SJSA1 (cell line): ENCODE measurements at places on chromosomes 5 and 9. TPM values are rescaled to one million over a fixed set of nuclear protein-coding genes. Genes with fewer than 3 reads are reported as not detected.

The PRRT1B gene
- not detected in 2 replicates for total RNA-seq

The ORM1 gene
- not detected in 2 replicates for total RNA-seq

- no peaks in the 10 kb centered on the region for H3K36me3 ChIP-seq
- H3K27ac ChIP-seq: peak overlapping the region; percentile 89
- no peak overlapping the region for H3K4me3 ChIP-seq
- no peaks in the 10 kb centered on the region for H3K27me3 ChIP-seq
Observed at GRCh38 chr9:82331079-82331478, 342.5 kb downstream of the SPATA31D1 start.

GRCh38 chr9:137115394-137116026, 977 bp upstream of the DPP7 start:
- no peak overlapping the region for H3K4me3 ChIP-seq
- peaks cover 11% of the 10 kb centered on the region for H3K27me3 ChIP-seq

- no peaks in the 10 kb centered on the region for H3K36me3 ChIP-seq
- no peaks in the 10 kb centered on the region for H3K27me3 ChIP-seq
- H3K4me1 ChIP-seq: no peaks in the 10 kb centered on the region
- no peak overlapping the region for H3K27ac ChIP-seq
- H3K4me3 ChIP-seq: no peak overlapping the region
Observed at GRCh38 chr5:179150011-179150410, 89.8 kb downstream of the ZNF354C start.

DNA sequence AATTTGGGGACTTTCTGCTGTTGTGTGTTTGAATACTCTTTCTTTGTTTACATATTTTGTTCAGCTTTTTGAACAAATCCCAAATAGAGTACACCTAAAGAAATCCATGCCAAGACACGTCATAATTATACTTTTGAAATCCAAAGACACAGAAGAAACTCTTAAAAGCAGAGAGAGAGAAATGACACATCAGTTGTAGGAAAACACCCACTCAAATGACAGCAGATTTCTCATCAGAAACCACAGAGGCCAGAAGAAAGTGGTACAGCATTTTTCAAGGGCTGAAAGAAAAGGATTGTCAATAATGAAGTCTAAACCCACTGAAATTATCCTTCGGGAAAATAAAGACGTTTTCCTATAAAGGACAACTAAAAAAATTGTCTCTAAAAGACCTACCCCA, 378.6 kb downstream of the GADD45G start:
- no peak for DNase-seq
- no peaks in the 10 kb centered on the region for H3K27me3 ChIP-seq
- H3K27ac ChIP-seq: no peak overlapping the region
- H3K4me3 ChIP-seq: no peak overlapping the region

The DOCK8 gene
- total RNA-seq: not detected in 2 replicates

- H3K27me3 ChIP-seq: no peaks in the 10 kb centered on the region
- peaks cover 50% of the 10 kb centered on the region for H3K36me3 ChIP-seq
- H3K27ac ChIP-seq: no peak overlapping the region
- DNase-seq: no peak
- H3K4me3 ChIP-seq: no peak overlapping the region
Observed at GRCh38 chr5:5481206-5481605, 58.7 kb downstream of the ICE1 start.

GRCh38 chr5:23820765-23821471, 313.5 kb downstream of the PRDM9 start:
- no peaks in the 10 kb centered on the region for H3K36me3 ChIP-seq
- no peaks in the 10 kb centered on the region for H3K4me1 ChIP-seq
- no peaks in the 10 kb centered on the region for H3K27me3 ChIP-seq
- no peak overlapping the region for H3K27ac ChIP-seq
- H3K4me3 ChIP-seq: no peak overlapping the region

The BTNL3 gene
- not detected in 2 replicates for total RNA-seq

- H3K27me3 ChIP-seq: no peaks in the 10 kb centered on the region
- H3K4me3 ChIP-seq: no peak overlapping the region
- H3K4me1 ChIP-seq: peaks cover 31% of the 10 kb centered on the region
Observed at GRCh38 chr5:139646912-139647505, 1.1 kb upstream of the CXXC5 start.

GRCh38 chr9:35254237-35254636, 92.4 kb downstream of the UNC13B start:
- H3K36me3 ChIP-seq: no peaks in the 10 kb centered on the region
- no peak overlapping the region for H3K4me3 ChIP-seq
- no peaks in the 10 kb centered on the region for H3K27me3 ChIP-seq
- no peak for DNase-seq

DNA sequence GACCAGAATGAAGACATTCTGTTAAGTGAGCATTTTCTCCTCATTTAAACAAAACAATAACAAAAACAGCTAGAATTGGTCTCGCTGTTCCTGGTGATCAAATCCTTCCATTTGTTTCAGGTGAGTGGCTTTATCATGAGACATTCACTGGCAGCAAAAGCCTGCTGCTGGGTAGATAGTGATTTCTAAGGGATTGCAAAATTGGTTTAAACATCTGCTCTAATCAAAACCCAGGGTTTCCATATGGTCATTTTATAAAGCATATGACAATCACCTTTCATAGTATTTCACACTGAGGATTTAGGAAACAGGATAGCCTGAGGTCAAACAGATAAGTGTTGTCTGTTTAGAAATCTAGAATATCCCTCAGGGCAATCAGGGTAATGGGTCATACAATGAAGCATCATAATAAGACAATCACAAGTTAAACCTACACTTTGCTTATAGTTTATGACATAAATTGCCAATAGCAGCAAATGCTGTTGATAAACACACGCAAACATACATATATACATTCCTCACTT, 769.6 kb upstream of the C9orf72 start:
- no peaks in the 10 kb centered on the region for H3K4me1 ChIP-seq
- no peaks in the 10 kb centered on the region for H3K27me3 ChIP-seq
- H3K4me3 ChIP-seq: no peak overlapping the region
- no peak overlapping the region for H3K27ac ChIP-seq
- no peak for DNase-seq

GRCh38 chr5:31850981-31851689, 212.2 kb downstream of the PDZD2 start:
- H3K4me1 ChIP-seq: 0 out of 2 replicates have a peak, but pooled peaks cover 4% of the 10 kb centered on the region
- H3K4me3 ChIP-seq: no peak overlapping the region
- no peak for DNase-seq
- H3K27ac ChIP-seq: no peak overlapping the region
- H3K27me3 ChIP-seq: no peaks in the 10 kb centered on the region

DNA sequence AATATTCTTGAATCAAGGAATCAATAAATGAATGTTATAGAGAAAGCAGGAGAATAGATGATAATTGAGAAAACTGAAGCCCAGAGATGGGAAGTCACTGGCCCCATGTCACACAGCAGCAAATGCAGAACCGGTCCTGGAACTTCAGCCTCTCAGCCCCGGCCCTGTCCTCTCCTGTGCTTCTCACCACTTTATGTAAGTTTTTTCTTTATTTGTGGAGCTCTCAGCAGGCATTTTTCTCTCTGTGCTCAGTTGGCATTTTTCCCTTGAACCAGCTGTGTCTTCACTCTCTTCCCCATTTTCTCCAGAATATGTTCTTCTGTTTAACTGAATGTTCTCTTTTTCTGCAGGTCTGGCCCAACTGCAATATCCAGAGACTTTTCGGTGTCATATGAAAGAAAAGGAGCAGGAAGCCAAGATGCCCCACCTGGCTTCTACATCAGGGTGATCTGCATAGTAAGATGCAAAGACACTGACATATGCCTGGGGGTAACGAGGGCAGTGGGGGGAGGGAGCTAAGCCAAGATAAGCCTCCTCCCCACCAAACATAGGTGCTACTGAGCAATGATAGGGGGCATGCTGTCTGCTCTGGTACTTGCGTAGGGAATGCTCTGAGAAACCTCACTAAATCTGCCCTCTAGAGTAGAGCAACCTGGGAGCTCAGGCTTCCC, 12.8 kb upstream of the LCP2 start:
- H3K27ac ChIP-seq: no peak overlapping the region
- H3K27me3 ChIP-seq: peaks cover 3% of the 10 kb centered on the region
- DNase-seq: no peak
- H3K4me1 ChIP-seq: no peaks in the 10 kb centered on the region

The SUSD3 gene
- total RNA-seq: not detected in 2 replicates

The GABRA1 gene
- total RNA-seq: not detected in 2 replicates

The FAM169A gene
- total RNA-seq: 16.5 and 21.9 TPM in 2 replicates

The PCDHGA8 gene
- 0.32 and 1.1 TPM in 2 replicates for total RNA-seq

The DNAH5 gene
- 0.09 and 0.63 TPM in 2 replicates for total RNA-seq

GRCh38 chr5:96692441-96692840, 30.3 kb downstream of the CAST start:
- no peak for DNase-seq
- no peak overlapping the region for H3K4me3 ChIP-seq
- peaks cover 50% of the 10 kb centered on the region for H3K36me3 ChIP-seq
- H3K27ac ChIP-seq: peak overlapping the region; percentile 72
- peaks cover 20% of the 10 kb centered on the region for H3K4me1 ChIP-seq
- no peaks in the 10 kb centered on the region for H3K27me3 ChIP-seq

- H3K27me3 ChIP-seq: no peaks in the 10 kb centered on the region
- H3K27ac ChIP-seq: no peak overlapping the region
- DNase-seq: no peak
- H3K4me3 ChIP-seq: no peak overlapping the region
- H3K4me1 ChIP-seq: no peaks in the 10 kb centered on the region
Observed at GRCh38 chr5:95780597-95780996, 41.9 kb downstream of the GLRX start.

The WDR38 gene
- not detected in 2 replicates for total RNA-seq

The GMCL2 gene
- not detected in 2 replicates for total RNA-seq

- DNase-seq: peak; percentile 21
- peak overlapping the region; percentile 81 for H3K27ac ChIP-seq
- no peak overlapping the region for H3K4me3 ChIP-seq
- no peaks in the 10 kb centered on the region for H3K27me3 ChIP-seq
- peaks cover 36% of the 10 kb centered on the region for H3K4me1 ChIP-seq
Observed at GRCh38 chr9:134545215-134545542, 96.4 kb upstream of the COL5A1 start.
